ENCODE measurements at places on chromosomes 11 and 22.
A peak's percentile ranks its signal among the peaks of the same experiment; 100 is the strongest.

- DNase-seq = no peak
Observed at GRCh38 chr22:30080805-30081204, 541 bp downstream of the HORMAD2 start.

DNA sequence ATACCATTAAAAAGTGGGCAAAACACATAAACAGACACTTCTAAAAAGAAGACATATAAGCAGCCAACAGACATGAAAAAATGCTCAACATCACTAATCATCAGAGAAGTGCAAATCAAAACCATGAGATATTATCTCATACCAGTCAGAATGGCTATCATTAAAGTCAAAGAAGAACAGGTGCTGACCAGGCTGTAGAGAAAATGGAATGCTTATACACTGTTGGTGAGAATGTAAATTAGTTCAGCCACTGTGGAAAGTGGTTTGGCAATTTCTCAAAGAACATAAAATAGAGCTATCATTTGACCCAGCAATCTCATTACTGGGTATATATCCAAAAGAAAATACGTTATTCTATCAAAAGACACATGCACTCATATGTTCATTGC lies 13.5 kb downstream of the OR2AT4 start:
- no peak for DNase-seq

GRCh38 chr11:118928101-118928869 lies 2.6 kb upstream of the BCL9L start:
- peak; percentile 94 for DNase-seq

DNA sequence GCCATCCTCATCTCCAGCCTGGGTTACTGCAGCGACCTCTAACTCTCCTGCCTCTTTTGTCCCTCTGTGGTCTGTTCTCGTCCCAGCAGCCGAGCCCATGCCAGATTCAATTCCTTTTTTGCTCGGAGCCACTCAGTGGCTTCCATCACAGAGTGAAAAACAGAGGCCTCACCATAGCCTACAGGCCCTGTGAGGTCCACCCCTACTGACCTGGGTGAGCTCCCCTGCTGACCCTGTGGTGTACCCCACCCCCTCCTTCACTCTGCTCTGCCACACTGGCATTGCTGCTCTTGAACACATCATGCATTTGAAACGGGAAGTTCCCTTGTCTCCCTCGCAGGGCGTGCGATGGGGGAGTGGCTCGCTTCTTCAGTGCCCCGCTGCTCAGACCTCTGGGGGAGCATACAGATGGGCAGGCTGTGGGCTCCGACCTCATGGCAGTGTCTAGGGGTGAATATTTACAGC lies 2.1 kb downstream of the AIP start:
- DNase-seq = no peak

DNA sequence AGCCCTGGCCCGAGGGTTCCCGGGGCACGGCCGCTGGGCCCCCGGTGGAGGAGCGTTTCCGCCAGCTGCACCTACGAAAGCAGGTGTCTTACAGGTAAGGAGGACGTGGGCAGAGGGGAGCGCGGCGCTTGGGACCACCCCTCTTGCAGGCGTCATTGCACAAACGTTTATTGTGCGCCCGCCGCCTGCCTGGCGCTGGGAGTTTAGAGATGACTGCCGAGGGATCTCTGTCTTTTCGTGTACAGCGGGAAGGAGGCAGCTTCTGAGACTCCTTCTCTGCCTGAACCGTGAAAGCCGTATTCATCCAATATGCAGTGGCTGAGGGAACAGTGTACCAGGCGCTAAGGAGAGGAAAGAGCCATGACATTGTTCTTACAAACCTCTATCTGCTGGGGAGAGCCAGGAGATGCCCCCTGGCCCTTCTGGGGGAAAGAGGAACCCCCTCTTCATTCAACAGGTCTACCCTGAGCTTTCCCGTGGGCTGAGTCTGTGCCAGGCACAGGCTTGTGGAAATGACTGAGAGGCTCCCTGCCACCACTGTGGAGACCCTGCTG lies 13.8 kb upstream of the DGKZ start:
- peak; percentile 39 for DNase-seq

DNA sequence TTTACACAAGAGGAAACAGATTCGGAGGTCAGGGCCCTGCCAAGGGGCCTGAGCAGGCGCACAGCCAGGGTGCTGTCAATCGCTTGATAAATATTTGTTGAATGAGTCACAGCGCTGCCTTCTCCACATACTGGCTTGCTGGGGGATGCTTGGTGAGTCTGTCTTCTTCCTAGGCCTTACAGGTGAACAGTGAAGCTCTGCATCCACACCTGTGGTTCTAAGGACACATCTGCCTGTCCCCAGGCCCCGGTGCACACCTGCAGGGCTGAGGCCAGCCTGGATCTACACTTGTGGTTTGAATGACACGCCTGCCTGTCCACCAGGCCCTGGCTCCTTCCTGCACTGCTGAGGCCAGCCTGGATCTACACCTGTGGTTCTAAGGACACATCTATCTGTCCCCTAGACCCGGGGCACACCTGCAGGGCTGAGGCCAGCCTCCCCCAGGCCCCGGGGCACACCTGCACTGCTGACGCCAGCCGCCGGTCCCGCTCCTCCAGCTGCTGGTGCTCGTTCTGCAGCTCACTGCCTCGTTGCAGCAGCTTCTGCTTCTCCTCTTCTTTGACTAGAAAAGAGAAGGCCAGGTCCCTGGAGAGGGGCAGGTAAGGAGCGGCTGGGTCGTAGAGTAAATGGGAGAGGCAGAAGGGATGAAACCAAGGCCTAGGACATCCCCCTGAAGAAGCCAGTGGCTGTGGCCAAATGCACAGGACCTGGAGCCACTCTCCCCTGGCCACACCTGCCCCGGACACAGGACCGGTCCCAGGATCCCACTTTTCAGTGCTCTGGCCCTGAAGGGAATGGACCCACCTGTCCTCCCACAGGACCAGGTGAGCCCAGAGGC lies 124.6 kb downstream of the PHF21B start:
- no peak for DNase-seq

DNA sequence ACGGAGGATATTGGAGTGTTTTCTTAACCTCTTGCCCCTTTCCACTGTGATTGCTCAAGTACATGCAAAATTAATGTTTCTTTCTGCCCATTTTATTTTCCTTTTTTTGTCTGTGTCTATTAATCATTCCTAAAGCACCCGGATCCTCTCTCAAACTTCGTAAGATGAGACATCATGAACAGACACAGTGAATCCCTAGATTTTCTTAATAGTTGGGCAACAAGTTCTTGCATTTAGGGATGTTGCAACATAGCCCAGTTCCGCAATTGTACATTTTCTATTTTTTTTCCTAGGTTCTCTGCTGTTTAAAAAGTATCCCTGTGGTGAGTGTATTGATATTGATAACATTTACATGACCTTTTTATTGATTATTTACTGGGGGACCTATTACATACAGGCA lies 2.9 kb downstream of the FAM111A start:
- no peak for DNase-seq

DNA sequence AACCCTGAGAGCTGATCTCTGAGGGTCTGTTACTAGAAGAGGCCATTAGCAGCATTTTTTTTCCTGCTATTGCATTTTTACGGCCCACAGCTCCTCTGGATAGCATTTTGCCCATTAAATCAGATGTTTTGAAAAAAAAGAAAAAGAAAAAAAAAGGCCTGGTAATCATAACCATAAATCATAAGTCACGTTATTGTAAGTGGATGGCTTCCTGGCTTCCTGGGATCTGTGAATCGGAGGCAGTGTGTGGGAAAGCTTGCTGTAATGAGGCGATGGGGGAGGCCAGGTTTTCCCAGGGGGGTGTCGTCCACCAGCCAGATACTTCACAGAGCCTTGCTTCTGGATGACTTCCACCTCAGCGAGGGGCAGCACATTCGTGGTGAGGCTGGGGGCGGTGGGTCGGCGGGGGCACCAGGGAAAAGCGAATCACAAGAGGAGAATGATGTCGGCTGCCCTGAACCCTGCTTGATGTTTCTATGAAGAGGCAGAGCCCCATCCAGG lies 106.5 kb upstream of the SYT13 start:
- DNase-seq = no peak

DNA sequence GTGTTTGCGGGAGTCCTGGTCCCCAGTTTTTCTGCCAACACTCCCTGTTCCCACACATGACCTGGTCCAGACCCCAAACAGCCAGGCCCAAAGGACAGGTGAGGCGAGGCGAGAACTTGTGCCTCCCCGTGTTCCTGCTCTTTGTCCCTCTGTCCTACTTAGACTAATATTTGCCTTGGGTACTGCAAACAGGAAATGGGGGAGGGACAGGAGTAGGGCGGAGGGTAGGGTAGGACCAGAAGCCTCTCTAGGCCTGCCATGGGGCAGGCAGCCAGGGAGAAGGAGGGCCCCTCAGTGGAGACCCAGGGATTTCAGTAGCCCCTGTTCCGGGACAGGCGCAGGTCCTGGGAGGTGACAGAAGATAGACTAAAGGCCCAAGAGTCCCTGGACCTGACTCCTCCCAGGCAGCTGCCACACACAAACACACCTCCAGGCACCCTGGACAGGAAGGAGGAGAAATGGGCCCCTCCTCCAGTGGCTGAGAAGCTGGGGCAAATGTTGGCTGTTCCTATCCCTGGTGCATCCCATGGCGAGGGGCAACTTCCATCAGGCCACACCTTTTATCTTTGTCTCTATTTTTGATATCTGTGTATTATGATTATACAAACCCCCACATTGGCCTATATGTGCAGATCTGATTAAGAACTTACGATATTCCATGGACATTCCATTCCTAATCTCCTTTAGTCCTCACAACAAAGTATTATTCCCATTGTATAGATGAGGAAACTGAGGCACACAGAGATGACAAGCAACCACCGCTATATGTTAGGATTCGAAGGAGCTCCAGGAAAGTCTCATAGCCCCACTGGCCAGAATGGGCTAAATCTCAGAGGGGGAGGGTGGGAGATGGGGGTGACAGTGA lies 626 bp upstream of the F2 start:
- no peak for DNase-seq

GRCh38 chr11:8870411-8871170 lies 40.4 kb upstream of the AKIP1 start:
- peak; percentile 28 for DNase-seq

DNA sequence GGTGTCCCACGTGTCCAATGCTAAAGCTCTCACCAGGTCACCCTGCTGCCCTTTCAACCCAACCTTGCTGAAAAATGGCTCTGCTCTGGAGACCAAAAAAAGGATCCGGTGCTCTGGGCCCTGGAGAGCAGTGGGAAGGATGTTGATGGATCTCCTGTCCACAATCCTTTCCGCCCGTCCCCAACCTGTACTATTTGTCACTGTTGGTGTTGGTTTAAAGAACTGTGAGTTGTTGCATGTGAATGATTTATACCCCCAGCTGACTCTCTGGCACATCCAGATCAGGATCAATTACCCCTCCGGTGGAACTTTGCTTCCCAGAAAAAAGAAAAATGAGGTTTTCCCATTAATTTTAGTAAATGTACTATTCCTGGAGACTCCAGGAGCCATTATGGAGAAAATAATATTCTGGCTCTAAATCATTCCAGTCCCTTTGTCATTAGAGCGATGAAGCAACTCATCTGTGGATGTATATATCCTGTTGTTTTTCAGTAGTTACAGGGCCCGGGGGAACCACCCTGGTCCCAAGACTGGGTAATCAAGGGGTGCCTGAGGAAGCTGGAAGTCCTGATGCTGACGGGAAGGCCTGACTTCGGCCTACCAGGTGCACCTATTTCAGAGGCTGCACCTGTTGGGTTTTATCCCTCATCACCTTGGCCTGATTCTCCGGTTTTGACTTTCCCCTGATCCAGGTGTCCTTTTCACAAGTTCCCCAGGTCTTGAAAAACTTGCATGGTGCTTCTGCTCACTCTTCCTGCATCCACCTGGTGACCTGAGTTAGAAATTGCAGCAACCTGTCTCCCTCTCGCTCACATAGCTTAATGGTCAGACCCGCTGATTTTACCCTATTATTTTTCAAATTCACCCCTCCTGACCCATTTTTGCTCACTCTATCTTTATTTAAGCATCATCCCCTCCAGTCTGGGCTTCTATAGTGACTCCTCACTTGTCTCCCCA lies 209.2 kb upstream of the SEZ6L start:
- no peak for DNase-seq

GRCh38 chr22:44192816-44193534 lies 12.2 kb downstream of the PARVG start:
- no peak for DNase-seq

- no peak for DNase-seq
Observed at GRCh38 chr11:28727254-28727653, 619.1 kb downstream of the METTL15 start.

DNA sequence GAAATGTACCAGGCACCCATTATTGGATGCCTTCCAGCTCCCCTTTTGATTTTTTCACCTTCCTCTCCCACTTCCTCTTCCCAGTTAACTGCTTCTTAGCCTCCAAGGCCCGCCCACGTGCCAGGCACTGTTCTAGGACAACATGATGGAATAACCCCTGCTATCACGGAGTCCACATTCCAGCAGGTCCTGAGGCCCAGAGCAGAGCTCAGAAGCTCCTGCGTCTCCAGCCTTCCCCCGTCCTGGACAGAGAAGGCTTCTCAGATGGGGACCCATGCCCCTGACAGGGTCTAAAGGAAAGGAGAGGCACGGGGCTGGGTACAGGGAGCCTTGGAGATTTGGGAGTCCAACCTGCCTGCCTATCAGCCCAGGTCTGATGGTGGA lies 29.1 kb downstream of the TRIM29 start:
- DNase-seq = no peak

DNA sequence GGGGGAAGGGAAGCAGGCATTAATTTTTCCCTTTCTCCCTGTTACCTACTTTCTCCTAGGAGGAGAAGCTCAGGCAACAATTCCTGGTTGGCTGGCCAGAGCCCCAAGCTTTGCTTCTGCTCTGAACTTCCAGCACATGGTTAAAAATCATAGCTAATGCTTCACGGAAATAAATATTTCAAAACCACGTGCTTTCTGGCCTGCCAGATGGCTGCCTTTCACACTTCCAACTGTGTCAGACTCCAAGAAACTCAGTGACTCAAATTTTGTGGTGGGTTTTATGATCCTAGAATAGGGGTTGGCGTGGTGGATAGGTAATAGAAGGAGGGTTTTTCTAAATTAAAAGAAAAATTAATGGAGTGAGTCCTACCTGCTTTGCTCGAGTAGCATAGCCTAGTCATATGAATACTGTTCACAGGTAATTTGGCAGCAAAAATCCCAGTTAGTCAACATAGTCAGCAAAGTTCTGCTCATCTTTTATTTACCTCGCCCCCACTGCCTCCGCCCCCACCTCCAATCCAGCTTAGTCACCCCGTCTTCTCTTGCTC lies 58.6 kb downstream of the SC5D start:
- no peak for DNase-seq

GRCh38 chr22:37023743-37024338 lies 4.3 kb downstream of the MPST start:
- DNase-seq = no peak

- DNase-seq = peak; percentile 40
Observed at GRCh38 chr11:82462608-82463242, 270.9 kb downstream of the FAM181B start.

DNA sequence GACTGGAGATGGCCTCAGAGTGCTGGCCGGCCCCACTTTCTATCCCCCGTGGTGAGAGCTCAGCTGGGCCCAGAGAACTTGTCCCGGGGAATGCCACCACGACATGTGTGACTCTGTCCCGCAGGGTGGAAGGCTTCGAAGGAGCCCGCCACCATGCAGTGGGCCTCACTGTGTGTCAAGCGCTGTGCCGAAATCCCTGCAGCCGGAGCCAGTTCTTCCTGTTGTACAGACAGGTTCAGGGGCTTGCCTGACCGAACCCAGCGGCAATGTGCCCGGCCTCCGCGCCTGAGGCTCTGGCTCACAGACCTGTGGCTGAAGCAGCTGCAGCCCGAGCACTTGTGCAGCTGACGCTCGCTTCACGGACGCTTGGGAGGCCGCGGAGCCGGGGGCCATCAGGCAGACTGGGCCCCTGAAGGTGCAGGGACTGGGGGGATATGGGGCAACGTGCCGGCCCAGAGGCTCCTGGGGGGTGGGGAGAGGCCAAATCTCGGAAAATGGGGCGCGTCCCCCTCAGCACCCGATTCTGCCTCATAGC lies 650 bp downstream of the PPM1F start:
- no peak for DNase-seq

- no peak for DNase-seq
Observed at GRCh38 chr11:62611705-62612365, 740 bp downstream of the EML3 start.
